ENCODE measurements at places on chromosomes 12 and 14.

- no peak for DNase-seq
These were observed 158.1 kb upstream of the RFLNA start for GRCh38 chr12:124136796-124137195.

GRCh38 chr14:104150136-104151025, 12.0 kb downstream of the KIF26A start:
- peak; percentile 75 for DNase-seq

GRCh38 chr12:102095677-102096263, 24.1 kb downstream of the NUP37 start:
- DNase-seq: no peak

DNA sequence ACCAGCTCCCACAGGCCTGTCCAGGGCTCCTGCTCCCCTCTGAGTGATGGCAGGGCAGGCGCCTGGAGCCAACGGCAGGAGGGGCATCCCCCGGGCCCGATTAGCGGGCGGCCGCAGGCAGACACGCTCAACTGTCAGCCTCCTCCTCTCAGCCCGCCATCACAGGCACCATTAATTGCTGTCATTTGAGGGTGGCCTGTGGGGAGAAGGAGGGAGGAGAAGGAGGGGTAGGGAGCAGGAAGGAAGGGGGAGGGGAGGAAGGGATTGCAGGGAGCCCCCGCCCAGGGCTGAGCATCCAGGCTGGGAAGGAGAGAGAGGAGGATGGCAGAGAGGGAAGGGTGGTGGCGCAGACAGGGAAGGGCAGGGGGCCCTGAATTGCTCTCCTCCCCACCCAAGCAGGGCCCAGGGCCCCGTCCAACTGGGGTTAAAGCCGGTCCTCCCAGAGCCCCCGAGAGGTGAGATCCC, 36.1 kb downstream of the NCOR2 start:
- peak; percentile 58 for DNase-seq

DNA sequence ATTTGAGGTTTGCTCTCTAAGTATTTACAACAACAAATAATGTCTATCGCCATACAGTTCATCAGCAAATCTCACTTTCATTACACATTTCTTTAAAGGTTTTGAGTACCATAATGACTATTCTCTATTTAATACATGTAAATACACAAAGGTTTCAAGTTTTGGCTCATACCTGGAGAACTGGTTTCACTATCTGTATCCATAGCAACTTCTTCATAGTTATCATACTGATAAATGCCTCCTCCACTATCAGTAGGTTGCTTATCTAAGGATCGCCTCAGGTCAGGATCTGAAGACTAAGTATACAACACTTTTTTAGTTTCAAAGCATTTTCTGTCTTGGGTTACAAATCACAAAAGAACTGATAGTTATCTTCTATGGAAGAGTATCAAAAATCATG, 21.4 kb downstream of the ZFC3H1 start:
- no peak for DNase-seq

- no peak for DNase-seq
These were observed 1057.6 kb downstream of the GALC start for GRCh38 chr14:86935241-86935885.

DNA sequence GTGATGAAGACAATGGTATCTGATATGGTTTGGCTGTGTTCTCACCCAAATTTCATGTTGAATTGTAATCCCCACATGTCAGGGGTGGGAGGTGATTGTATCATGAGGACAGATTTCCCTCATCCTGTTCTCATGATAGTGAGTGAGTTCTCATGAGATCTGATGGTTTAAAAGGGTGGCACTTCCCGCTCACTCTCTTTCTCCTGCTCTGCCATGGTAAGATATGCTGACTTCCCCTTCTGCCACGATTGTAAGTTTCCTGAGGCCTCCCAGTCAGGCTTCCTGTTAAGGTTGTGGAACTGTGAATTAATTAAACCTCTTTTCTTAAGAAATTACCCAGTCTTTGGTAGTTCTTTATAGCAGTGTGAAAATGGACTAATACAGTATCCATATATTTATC, 25.6 kb upstream of the PTHLH start:
- no peak for DNase-seq

- DNase-seq: no peak
These were observed 6.3 kb upstream of the TMEM121 start for GRCh38 chr14:105519946-105520698.

DNA sequence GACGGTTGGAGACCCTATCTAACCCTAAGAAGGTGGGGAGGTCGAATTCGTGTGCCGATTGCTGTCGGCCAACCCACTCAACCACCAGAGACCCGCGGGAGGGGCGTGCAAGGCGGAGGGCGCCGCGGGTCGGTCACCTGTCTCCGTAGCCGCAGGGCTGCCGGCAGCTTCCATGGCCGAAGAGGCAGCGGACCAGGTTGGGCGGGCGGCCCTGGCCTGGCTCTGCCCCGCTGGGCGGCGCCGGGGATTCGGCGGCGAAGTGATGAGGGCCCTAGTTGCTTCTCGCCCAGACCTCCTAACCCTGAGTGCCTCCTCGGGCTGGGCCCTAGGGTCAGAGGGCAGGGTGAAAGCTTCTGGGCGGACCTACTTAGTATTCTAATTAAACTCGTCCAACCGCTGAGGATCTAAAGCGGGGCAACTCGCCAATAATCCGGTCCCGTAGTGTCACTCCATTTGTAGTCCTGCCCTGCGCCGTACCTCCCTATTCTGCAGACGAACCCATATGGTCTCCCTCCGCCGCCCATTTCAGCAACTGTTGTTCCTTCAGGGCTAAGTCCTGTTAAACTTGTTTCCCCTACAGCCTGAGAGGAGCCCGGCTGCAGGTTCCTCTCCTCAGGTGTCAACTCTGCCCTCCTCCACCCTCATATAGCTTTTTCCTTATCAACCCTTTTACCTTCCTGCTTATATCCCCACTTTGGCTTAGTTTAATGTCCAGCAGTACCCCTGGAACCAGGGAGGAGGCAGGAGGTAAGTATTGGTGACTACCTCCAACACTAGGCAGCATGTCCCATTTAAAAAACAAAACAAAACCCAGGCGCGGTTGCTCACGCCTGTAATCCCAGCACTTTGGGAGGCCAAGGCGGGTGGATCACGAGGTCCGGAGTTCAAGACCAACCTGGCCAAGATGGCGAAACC, at the start of gene PYM1:
Gene PYM1, minus strand, starts transcription at position 307 of the 915 bp plus-strand sequence. Its CDS starts 133 bp downstream, at position 174.
- DNase-seq: peak; percentile 51

GRCh38 chr14:93200553-93200952, 6.3 kb downstream of the GON7 start:
- no peak for DNase-seq

- no peak for DNase-seq
These were observed 255.9 kb downstream of the DPF3 start for GRCh38 chr14:72638021-72638420.

DNA sequence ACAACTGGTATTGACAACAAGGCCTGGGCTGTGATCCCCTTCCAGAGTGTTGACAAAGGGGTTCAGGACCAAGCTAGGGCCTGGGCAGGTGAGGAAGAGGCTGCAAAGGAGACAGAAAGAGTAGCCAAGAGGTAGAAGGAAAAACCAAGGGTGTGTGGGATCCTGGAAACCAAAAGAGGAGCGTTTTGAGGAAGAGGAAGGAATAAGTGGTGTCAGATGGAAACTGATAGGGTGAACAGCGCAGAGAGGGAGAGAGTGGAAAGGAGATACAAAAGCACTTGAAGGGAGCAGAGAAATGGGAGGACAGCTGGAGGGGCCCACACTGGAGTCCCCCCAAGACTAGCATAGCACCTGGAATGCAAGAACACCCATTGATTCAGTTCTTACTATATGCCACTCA, 8.3 kb upstream of the HVCN1 start:
- DNase-seq: no peak

DNA sequence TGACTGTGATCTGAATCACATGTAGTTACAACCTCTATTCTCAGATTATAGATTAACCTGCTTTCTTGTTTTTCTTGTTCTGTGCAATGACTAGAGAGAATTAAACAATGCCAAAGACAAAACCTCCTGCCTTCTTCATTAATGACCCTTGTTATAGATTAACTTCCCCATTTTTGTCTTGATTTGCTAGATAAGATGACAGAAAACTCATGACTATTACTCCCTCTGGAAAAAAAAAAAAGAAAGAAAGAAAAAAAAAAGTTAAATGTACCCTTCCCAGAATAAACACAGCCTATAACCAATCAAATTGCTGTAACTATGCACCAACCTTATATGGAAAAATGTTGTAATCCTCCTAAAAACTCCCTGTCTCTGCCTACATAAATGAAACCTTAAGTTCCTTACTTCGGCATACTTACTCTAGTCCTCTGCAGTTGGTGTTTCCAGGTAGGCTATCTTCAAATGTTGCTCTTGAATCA, 41.1 kb upstream of the PCED1B start:
- DNase-seq: no peak

DNA sequence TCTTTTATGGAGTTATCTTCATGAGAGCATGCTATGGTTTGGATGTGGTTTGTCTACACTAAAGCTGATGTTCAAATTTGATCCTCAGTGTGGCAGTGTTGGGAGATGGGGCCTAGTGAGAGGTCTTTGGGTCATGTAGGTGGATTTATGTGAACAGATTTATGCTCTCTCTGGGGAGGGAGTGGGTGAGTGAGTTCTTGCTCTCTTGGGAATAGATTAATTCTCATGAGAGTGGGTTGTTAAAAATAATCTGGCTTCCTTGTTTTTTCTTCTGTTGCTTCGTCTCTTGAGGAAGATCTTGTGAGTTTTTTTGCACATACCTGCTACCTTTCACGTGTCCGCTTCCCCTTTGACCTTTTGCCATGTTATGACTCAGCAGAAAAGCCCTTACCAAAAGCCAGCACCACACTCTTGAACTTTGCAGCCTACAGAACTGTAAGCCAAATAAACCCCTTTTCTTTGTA, 20.5 kb downstream of the DERA start:
- no peak for DNase-seq

DNA sequence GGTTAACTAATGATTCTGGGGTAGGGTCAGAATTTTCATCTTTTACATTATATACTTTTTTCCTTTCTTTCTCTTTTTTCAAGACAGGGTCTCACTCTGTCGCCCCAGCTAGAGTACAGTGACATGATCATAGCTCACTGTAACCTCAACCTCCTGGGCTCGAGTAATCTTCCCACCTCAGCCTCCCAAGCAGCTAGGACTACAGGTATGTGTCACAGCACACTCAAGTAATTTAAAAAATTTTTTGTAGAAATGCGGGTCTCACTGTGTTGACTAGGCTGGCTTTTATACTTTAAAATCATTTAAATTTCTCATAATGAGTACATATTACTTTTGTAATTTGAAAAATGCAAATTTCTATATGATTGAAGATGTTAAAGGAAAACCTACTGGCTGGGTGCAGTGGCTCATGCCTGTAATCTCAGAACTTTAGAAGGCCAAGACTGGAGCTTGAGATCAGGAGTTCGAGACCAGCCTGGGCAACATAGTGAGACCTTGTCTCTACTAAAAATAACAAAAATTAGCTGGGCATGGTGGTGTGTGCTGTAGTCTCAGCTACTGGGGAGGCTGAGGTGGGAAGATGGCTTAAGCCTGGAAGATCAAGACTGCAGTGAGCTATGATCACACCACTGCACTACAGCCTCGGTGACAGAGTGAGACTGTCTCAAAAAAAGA, 25.7 kb downstream of the R3HDM2 start:
- no peak for DNase-seq

DNA sequence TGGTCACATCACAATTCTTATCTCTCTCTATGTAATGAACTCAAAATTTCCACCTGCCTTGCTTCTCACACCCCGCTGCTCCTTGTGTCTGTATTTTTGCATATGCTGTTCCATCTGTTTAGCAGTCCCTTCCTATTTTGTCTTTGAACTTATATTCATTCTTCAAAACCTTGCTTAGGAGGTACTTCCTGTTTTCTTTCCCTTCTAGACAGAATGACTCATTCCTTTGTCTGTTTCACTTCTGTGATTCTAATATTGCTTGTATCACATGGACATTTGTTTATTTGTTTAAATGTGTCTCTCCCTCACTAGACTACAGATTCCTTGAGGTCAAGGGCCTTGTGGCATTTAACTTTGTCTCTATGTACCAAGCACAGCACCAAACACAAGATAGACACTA, 424.2 kb downstream of the ETNK1 start:
- no peak for DNase-seq

DNA sequence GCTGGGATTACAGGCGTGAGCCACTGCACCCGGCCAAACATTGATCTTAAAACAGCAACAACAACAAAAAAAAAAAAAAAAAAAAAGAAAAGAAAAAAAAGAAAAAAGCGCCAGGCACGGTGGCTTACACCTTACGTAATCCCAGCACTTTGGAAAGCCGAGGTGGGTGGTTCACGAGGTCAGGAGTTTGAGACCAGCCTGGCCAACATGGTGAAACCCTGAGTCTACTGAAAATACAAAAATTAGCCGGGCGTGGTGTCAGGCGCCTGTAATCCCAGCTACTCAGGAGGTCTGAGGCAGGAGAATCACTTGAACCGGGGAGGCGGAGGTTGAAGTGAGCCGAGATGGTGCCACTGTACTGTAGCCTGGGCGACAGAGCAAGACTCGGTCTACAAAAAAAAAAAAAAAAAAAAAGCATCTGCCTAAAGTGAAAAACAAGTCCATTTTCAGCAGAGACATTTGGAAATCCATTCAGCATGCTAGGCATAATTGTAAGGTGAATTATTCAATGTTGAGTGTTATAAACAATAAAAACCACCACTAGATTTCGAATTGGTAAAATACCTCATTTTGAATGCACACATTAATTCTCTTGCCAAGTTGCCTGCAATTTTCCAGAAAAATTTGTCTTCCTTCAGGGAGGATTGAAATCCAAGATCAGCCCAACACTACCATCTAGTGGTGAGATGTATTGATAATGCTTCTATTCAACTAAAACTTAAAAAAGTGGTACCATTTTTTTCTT, 8.0 kb upstream of the CERS5 start:
- no peak for DNase-seq

DNA sequence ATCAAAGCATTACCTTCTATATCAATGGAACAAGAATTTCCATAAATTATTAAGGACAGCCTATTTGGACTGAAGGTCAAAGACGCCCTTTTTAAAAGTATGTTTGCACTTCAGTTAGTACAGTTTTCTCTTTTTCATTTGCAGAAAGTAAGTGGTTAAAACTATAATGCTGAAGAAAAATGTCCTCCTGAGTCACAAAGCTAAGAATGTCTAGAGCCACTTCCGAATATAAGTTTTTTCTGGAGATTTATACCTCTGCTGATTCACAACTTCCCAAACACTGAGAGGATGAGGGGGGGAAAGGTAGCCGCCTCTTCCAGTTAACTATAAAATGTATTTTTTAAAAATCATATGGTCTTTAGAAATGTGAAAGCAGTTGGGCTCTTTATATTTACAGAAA, 84.9 kb downstream of the DUSP6 start:
- no peak for DNase-seq
